ENCODE measurements at places on chromosomes 3 and 15. TPM values are rescaled to one million over a fixed set of nuclear protein-coding genes. Genes with fewer than 3 reads are reported as not detected.

- DNase-seq, result no peak
Observed at GRCh38 chr15:88841236-88841635, 38.0 kb downstream of the ACAN start.

- DNase-seq, result no peak
Observed at GRCh38 chr3:55341502-55342031, 145.5 kb downstream of the WNT5A start.

Gene PCLAF
- 0.20 TPM for total RNA-seq

- DNase-seq, result no peak
Observed at GRCh38 chr15:77807115-77807514, 174.4 kb upstream of the LINGO1 start.

DNA sequence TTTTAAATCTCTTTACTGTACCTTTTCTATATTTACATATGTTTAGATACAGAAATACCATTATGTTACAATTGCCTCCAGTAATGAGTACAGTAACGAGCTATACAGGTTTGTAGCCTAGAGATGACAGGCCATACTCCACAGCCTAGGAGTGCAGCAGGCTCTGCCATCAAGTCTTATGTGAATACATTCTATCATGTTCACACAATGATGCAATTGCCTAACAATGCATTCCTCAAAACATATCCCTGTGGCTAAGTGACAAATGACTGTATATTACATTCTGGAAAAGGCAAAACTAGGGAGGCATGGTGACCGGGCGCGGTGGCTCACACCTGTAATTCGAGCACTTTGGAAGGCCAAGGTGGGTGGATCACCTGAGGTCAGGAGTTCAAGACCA, 192.4 kb upstream of the IGF1R start:
- no peak for DNase-seq

DNA sequence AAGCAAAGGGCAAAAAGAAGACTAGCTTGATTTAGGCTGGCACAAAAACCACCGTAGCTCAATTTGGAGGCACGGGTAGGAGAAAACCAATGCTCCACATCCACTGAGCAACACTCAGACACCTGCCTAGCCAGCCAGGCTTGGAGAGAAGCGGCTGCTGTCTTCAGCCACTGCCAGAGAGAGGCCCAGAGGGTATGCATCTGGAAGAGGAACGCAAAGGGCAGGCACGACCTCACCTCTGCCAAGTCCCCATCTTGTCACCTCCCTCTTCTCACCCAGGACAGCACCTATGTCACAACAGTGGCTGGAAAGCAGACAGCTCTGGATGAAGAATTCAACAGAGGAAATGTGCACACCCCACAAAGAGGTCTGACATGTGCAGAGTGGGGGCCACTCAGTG, 93.5 kb downstream of the ADAMTS17 start:
- no peak for DNase-seq

DNA sequence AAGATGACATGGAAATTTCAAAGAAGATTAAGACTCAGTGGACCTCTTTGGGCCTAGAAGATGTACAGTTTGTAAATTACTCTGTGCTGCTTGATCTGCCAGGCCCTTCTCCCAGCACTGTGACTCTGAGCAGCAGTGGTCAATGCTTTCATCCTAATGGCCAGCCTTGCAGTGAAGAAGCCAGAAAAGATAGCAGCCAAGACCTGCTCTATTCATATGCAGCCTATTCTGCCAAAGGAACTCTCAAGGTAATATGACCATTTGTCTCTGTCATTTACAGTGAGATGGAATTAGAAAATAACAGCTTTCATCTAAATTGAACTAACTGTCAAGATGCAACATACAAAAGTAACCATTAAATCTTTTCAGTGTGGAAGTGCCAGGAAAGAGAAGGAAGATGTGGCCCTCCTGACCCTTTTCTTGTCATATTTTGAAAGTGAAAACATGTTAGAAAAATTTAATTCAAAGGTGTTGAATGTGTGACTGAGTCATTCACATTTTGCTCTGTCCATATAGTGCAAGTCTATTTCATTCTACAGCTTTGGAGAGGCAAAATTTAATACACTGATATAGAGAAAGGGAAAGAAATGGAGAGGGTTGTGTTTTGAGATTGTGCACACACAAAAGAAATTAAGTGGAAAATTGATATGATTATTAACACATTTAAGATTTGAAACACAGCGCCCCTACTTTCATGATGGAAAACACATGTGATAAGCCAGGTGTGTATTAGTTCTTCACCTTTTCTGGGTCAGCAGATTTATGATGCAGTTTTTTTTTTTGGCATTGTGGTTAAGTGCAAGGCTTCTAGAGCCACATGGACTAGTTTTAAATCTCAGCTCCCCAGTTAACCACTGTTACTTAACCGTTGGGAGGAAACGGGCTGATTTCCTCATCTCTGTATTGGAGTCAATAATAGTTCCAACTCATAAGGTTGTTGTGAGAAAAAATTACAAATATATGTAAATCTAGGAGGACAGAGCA, 375.1 kb downstream of the NAALADL2 start:
- DNase-seq, result no peak

- DNase-seq, result no peak
Observed at GRCh38 chr3:17894434-17895060, 152.1 kb upstream of the TBC1D5 start.

- no peak for DNase-seq
Observed at GRCh38 chr3:12545473-12545791, at the start of gene MKRN2OS. Gene MKRN2OS (minus strand): TSS chr3:12545499. CDS start chr3:12545464, 35 bp downstream.

DNA sequence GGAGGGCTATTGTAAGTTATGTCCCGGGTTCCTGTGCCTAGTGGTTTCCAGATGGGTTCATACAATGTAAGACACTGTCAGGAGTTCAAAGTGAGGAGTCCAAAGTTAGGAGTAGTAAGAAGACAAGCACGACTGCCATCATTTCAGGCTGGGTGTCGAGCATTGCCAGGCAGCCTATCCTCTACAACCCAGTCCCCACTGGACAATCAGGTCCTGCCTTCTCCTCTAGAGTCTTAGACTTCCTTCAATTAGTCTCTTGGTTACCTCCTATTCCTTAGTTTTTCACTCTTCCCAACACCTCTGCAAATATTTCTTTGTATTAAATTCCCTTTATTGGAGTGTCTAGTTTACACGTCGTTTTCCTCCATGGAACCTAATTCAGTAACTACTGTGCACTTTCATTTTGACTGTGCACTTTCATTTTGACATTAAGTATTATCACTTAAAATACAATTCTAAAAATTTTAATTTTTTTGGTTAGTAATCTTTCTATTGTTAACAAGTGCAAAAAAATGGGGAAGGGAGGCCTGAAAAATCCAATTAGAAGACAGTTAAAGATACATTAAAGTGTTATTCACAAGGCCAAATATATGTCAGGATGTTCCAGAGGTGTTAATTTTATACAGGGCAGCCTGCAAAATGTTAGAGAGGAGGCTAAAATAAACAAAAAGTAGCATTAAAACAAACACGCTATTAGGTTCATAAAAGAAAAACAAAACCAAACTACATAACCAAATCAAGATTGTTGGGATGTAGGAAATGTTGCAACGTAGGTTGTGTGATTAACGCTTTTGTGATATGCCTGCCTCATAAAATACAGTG, 155.3 kb downstream of the TBL1XR1 start:
- DNase-seq, result no peak

Gene OR5H14
- total RNA-seq, result not detected

Gene NANOGP8
- total RNA-seq, result not detected

GRCh38 chr15:30923429-30923828, 19.7 kb downstream of the FAN1 start:
- DNase-seq, result peak; percentile 79

DNA sequence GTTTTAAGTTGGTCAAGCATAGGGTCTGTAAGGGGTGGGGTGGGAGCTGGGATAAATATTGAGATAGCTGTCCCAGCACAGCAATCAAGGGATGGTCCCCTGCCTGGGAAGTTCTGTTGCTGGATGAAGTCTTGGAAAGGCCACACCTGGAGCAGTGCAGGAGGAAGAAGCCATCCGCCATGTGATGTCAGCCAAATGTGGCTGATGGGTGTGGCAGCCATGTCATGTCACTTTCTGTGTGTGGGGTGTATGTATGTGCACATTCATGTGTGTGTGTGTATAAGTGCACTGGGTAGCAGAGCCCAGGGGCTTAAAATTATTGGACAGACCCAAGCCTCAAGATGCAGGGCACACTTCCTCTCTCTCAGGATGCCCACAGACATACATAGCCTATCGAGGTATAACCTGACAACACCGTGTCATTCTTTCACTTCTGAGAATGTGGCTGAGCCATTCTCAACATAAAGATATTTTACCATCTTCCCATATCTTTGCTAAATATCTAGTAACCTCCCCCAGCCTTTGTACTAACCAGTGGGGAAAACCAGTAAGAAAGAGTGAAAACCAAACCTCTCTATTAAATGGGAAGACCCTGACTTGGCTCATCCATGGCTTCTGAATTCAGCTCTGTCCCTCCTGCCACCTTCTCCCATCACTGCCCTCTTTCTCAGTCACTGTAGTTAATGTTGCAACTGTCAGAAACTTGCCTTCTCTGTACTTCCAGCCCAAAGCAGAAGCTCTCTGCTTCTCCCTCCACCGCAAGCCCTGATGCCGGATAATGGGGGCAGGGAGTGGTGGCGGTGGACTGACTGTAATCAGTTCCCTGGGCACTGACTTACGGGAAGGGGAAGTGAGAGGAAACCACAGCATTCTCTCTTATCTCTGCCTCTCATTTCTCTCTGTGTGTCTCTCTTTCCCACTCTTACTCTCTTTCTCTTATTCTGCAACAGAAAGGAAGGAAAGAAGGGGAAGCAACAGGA, 11.2 kb downstream of the TNFSF10 start:
- DNase-seq, result peak; percentile 69

DNA sequence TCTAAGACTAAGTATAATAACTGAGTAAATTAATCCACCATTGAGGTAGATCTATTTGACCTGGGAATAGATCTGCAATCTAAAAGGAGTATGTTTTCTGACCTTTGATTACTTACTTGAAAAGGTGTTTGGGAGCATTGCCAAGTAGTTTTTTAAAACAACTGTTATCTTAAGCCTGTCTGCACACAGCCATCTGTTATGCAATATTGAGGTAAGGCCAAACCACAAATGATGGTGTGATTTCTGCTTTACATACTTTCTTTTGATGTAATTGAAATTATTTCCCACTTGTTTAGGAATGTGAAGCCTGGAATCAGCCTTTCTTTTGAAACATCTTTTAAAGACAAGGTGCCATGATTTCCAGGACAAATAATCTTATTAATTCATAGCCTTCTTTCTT, 274.0 kb downstream of the BBX start:
- no peak for DNase-seq

DNA sequence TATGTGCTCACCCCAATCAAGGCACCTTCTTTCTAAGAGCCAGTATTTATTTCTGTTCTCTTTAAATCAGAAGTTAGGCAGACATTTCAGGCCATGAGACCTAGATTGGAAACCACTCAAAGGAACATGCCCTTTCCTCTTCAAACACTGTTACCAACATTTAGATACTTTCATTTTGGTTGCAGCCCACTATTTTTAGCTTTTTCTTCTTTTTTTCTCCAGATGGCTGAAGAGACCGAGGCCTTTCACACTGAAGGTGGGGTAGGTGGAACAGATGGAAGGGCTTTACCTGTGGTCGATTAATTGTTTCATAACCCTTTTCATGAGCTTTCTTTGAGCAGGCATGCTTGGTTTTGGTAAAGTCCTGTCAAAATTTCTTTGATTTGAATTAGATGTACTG, 10.9 kb upstream of the LZTFL1 start:
- DNase-seq, result no peak

DNA sequence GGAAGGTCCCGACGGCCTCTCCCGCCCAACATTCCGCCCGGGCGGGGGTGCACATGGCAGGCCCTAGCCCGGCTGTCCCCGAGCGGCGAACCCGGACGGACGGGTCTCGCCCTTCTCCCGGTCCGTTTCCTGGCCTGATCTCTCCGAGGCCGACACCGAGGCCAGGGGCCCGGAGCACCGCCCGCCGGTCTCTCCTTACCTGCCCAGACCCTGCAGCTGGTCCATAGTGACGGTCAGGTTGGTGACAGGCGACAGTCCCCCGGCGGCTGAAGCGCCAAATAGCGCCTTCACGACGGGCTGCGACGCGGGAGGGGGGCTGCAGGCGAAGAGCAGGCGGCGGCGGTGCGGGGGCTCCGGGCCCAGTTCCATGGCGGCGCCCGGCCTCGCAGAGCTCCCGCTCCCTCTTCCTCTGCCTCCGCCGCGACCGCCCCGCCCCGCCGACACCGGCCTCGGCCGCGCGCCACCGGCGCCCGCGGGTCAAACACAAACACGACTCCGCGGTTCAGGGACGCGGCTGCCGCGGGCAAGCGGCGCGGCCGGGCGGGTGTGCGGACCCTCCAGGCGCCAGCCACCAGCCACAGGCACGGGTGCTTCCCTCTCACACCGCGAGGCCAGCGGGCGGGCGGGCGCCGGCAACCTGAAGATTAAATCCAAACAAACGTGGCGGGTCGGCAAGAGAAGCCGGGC, 495 bp downstream of the CDC25A start:
- DNase-seq, result peak; percentile 66

Gene MESP2
- 0.20 TPM for total RNA-seq

DNA sequence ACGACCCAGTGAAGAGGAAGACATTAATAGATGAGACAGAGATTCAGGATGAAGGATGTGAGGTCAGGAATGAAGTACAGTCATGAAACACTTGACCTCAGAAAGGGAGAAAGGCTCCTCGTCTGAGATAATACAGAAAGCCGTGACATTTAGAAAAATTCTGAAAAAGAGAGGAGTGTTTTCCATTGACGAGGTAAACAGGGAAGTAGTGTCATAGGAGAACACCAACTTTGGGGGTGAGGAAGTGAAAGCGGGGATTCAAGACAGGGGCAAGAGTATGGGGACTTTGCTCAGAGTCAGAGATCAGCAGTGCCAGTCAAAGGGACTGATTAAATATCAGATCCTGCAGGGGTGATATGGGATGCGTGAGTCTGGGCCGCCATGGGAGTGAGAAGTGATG, 160.9 kb downstream of the PLCL2 start:
- no peak for DNase-seq

Gene GP9
- total RNA-seq, result not detected

Gene SLC7A14
- not detected for total RNA-seq

GRCh38 chr15:65307978-65308377, 3.5 kb downstream of the RNU5B-1 start:
- DNase-seq, result no peak

Gene DCUN1D1
- total RNA-seq, result 39.5 TPM
